CD4-positive, alpha-beta memory T cell (primary cell): ENCODE measurements at places on chromosomes 5 and 9. TPM values are rescaled to one million over a fixed set of nuclear protein-coding genes. Genes with fewer than 3 reads are reported as not detected.

DNA sequence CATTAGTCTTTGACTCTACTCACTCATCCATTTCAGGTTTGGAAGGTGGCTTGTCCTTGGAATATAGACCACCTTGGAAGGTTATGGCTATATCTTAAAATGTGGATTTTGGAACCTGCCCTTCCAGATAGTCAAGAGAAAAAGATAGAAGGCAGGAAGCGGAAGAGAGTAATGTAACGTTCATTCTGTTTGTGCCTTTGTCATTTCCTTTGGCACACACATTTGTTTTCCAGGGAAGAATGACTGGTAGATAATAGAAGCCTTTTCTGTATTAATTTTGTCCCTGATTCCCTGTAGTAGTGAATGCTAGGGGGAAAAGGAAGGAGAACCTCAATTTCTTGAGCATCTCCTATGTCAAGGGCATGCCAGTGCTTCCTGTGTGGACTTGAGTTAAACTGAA, 54.7 kb downstream of the PPIC start:
- no peak for DNase-seq

DNA sequence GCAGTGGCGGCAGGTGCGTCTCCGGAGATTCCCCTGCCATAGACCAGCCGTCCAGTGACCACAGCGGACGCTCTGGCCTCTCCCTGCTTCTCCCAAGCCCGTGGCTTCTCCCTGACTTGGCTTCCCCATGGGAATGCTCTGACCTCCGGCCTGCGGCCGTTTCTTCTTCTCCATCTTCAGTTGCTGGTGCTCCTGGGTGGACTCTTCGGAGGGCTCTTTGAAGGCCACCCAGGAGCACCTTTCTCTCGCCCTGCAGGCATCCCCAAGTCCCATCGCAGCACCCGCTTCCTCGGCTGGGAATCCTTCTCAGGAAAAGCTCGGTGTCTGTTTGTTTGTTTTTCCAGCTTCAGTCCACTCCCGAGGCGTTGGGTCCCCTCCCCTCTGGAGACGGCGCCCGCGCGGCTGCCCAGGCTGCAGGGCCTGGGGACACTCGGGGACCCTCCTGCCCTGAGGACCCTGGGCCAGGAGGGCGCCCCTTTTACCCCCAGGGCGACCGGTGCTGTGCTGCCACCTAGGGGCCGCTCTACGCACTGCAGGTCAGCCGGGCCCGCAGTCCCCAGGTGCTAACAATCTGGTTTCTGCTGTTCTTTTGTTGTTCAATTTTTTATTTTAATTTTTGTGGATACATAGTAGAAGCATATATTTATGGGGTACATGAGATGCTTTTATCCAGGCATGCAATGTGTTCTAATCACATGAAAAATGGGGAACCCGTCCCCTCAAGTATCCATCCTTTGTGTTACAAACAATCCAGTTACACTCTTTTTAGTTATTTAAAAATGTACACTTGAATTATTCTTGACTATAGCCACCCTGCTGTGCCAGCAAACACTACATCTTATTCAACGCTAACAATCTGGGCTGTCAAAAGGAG, 197.9 kb upstream of the ADAMTS16 start:
- DNase-seq, result no peak

Gene OR13C9
- not detected for total RNA-seq

Gene PCDHGA5
- total RNA-seq, result 0.44 TPM

GRCh38 chr9:752201-752600, 89.3 kb upstream of the DMRT1 start:
- DNase-seq, result no peak

- no peak for DNase-seq
Observed at GRCh38 chr9:104682642-104683041, 11.7 kb upstream of the OR13D1 start.

GRCh38 chr9:116558035-116558434, 129.1 kb upstream of the TRIM32 start:
- DNase-seq, result no peak

GRCh38 chr9:125559894-125560293, 147.1 kb downstream of the MAPKAP1 start:
- DNase-seq, result no peak
